ENCODE measurements at places on chromosomes 5 and 9.
A peak's percentile ranks its signal among the peaks of the same experiment; 100 is the strongest.

GRCh38 chr5:39800042-39800601 lies 375.3 kb upstream of the DAB2 start:
- no peak overlapping the region for H3K27ac ChIP-seq
- H3K36me3 ChIP-seq, result peaks cover 2% of the 10 kb centered on the region
- no peaks in the 10 kb centered on the region for H3K4me1 ChIP-seq
- no peak for DNase-seq

GRCh38 chr5:149162401-149163084 lies 21.2 kb downstream of the ABLIM3 start:
- no peak for DNase-seq
- no peaks in the 10 kb centered on the region for H3K4me1 ChIP-seq
- H3K36me3 ChIP-seq, result no peaks in the 10 kb centered on the region
- H3K27me3 ChIP-seq, result peaks cover 5% of the 10 kb centered on the region

DNA sequence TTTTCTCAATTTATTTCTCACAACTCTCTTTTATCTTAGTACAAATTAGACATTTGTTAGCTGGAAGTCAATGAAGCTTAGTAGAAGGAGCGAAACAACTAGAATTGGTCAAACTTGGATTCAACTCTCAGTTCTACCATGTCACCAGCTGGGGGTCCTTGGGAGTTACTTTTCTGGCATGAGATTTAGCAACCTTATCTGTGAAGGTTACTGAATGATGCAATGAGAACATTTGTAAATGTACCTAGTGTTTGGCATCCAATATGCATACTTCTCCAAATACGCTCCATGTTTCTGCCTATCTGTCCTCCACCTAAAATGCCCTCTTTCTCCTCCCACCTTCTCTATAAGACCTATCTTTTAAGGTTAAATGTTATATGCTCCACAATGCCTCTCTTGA lies 6.3 kb downstream of the HNRNPA0 start:
- peaks cover 22% of the 10 kb centered on the region for H3K4me1 ChIP-seq
- DNase-seq, result no peak
- peaks cover 21% of the 10 kb centered on the region for H3K36me3 ChIP-seq
- no peaks in the 10 kb centered on the region for H3K27me3 ChIP-seq

DNA sequence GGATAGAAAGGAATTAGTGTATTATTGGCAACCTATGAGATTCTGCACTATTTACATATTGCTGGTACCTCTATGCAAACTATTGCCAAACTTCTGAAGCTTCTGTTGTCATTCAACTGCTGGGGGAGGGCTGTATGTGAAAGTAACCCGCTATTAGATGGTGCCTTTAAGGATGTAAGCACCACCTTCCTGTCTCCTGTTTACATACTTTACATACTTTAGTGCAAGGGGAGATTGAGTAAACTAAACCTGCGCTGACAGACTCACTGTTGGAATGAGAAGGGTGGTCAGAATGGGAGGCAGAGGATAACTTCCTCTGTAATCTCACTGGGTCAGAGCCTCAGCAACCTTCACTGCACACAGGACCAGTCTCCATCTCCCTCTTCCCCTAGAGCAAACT lies 123.8 kb downstream of the NR3C1 start:
- no peaks in the 10 kb centered on the region for H3K27me3 ChIP-seq
- H3K27ac ChIP-seq, result peak overlapping the region; percentile 80
- H3K36me3 ChIP-seq, result peaks cover 27% of the 10 kb centered on the region
- H3K4me3 ChIP-seq, result no peak overlapping the region
- no peak for DNase-seq

GRCh38 chr9:101269591-101270283 lies 115.1 kb downstream of the BAAT start:
- no peak for DNase-seq
- H3K4me1 ChIP-seq, result no peaks in the 10 kb centered on the region
- no peaks in the 10 kb centered on the region for H3K36me3 ChIP-seq
- H3K4me3 ChIP-seq, result no peak overlapping the region

GRCh38 chr9:36150574-36151315 lies 14.2 kb downstream of the GLIPR2 start:
- peak overlapping the region; percentile 97 for H3K27ac ChIP-seq
- peaks cover 67% of the 10 kb centered on the region for H3K4me1 ChIP-seq
- DNase-seq, result no peak
- peak overlapping the region; percentile 89 for H3K4me3 ChIP-seq

GRCh38 chr5:103706939-103707682 lies 144.5 kb upstream of the NUDT12 start:
- no peak overlapping the region for H3K4me3 ChIP-seq
- H3K27ac ChIP-seq, result no peak overlapping the region
- H3K36me3 ChIP-seq, result peaks cover 2% of the 10 kb centered on the region
- no peak for DNase-seq

- peak overlapping the region; percentile 82 for H3K4me3 ChIP-seq
- H3K27me3 ChIP-seq, result peaks cover 63% of the 10 kb centered on the region
- H3K36me3 ChIP-seq, result no peaks in the 10 kb centered on the region
- DNase-seq, result peak; percentile 4
- H3K27ac ChIP-seq, result no peak overlapping the region
Observed at GRCh38 chr9:84140535-84141101, 160.0 kb downstream of the RMI1 start.

DNA sequence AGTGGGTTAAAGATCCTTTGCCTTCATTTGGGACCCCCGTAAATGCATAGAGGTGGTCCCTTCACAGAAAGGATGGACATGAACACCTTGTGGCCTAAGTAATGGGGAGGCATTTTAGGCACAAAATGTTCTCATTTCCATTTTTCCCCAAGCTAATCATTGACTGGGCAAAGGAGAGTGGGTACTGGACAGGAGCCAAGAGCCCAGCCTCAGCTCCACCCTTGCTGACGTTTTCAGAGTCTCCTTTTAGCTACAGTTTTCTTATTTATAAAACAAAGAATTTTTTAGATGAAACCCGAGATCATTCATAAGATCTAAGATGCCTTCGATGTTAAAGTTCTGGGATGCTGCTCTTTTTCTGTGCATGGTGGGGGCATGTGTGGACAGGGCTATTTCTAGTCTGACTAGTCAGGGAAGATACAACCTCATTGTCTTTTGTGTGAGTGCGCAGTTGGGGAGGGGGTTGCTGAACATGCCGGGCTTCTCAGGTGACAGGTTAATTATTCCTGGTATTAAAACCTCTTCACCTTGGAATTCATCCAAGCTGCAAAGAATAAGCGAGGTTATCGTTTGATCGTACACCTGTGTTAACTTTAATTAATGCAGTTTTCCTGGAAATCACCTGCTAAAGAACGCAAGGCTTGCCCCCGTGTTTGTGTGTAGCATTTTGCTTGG lies 48.4 kb downstream of the ADAMTS16 start:
- H3K4me1 ChIP-seq, result no peaks in the 10 kb centered on the region
- no peak overlapping the region for H3K4me3 ChIP-seq
- DNase-seq, result no peak
- H3K27ac ChIP-seq, result no peak overlapping the region
- no peaks in the 10 kb centered on the region for H3K36me3 ChIP-seq
- H3K27me3 ChIP-seq, result no peaks in the 10 kb centered on the region

DNA sequence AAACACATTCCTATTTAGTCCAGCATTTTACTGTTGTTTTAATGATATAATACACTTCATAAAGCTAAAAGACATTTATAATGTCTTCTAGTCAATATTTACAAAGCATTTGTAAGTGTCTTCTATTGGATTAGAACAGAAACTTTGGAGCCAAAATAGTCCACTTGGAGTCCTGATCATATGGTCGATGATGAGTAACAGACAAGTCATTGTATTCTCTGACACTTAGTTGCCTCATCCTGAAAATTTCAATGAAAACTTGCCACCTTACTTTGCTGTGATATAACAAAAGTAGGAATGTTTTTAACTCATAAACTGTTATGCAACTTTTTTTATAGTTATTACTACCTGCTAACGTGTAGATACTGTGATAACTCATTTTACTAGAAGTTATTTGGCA lies 132.5 kb downstream of the GABRB2 start:
- no peak overlapping the region for H3K27ac ChIP-seq
- no peaks in the 10 kb centered on the region for H3K36me3 ChIP-seq
- DNase-seq, result no peak
- no peak overlapping the region for H3K4me3 ChIP-seq
- H3K27me3 ChIP-seq, result no peaks in the 10 kb centered on the region

DNA sequence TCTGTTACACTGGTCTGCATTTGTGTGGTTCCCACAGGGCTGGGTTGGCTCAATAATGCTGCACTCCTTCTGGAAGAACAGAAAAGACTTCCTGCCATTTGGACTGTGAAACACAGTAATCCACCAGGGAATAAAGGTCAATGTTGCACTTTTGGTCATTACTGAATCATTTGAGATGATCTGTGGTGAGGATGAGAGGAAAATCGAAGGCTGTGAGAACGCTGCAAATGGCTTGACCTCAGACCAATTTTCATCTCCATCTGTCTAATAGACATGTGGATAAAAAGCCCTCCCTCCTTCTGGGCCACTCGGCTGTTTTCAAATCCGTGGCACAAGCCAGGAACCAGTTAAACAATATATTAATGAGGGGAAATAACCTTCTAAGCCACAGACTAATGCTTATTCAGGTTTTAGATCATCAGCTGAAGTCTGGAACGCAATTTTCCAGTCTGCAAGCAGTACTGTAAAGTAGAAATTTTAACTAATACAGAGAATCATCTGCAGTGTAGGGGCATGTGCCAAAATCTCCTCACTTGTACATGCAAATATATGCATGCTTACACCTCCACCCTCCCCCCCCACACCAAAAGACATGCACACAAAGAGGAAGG lies 20.2 kb downstream of the TLE1 start:
- no peak overlapping the region for H3K27ac ChIP-seq
- no peak overlapping the region for H3K4me3 ChIP-seq
- H3K27me3 ChIP-seq, result no peaks in the 10 kb centered on the region
- no peaks in the 10 kb centered on the region for H3K4me1 ChIP-seq
- peaks cover 5% of the 10 kb centered on the region for H3K36me3 ChIP-seq

DNA sequence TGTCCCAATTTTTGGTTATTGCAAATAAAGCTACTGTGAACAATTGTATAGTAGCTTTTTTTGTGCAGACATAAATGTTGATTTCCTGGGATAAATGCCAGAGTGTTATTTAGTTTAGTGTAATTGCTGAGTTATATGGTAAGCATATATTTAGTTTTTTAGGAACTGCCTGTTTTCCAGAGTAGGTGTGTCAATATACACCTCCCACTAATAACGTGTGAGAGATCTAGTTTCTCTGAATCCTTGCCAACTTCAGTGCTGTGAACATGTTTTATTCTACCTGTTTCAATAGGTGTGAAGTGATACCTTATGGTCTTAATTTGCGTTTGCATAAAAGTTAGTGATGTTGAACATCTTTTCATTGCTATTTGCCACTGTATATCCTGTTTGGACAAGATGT lies 9.1 kb upstream of the OR2S2 start:
- H3K27me3 ChIP-seq, result peaks cover 74% of the 10 kb centered on the region
- no peak overlapping the region for H3K4me3 ChIP-seq
- peaks cover 5% of the 10 kb centered on the region for H3K4me1 ChIP-seq
- DNase-seq, result no peak
- no peak overlapping the region for H3K27ac ChIP-seq

Data from effector memory CD8-positive, alpha-beta T cell (primary cell).